ENCODE measurements at places on chromosomes 1 and 21. TPM values are rescaled to one million over a fixed set of nuclear protein-coding genes. Genes with fewer than 3 reads are reported as not detected.

Gene CD53
- 2.2 TPM for total RNA-seq

Gene SAMSN1
- total RNA-seq, result 1.4 TPM

Gene ANGPTL3
- total RNA-seq, result not detected

Gene DDR2
- total RNA-seq, result 11.3 TPM

Gene GUCA2A
- total RNA-seq, result not detected

Gene TMIGD3
- total RNA-seq, result not detected

Gene SLC22A15
- total RNA-seq, result 0.15 TPM

Gene GCSAML
- total RNA-seq, result not detected

Gene KLF17
- not detected for total RNA-seq

Gene STIL
- 0.51 TPM for total RNA-seq

Gene OR2T2
- not detected for total RNA-seq

Gene TPTE
- not detected for total RNA-seq

Gene KCNJ15
- 0.41 TPM for total RNA-seq

Gene NBPF12
- total RNA-seq, result 3.2 TPM

Gene DNMT3L
- total RNA-seq, result not detected

Gene CHAF1B
- 4.5 TPM for total RNA-seq

Gene WDR64
- not detected for total RNA-seq

Gene SNX7
- 0.75 TPM for total RNA-seq

Gene HUNK
- total RNA-seq, result not detected

Gene OR2T11
- not detected for total RNA-seq

Gene FBXO2
- total RNA-seq, result 6.1 TPM

Gene EPHB2
- 0.58 TPM for total RNA-seq

Gene DCDC2B
- not detected for total RNA-seq

Gene IL20
- total RNA-seq, result not detected

Gene MARK1
- total RNA-seq, result 2.5 TPM
